GOT3 (cell line): ENCODE measurements at places on chromosomes 1 and 21.
A peak's percentile ranks its signal among the peaks of the same experiment; 100 is the strongest.

DNA sequence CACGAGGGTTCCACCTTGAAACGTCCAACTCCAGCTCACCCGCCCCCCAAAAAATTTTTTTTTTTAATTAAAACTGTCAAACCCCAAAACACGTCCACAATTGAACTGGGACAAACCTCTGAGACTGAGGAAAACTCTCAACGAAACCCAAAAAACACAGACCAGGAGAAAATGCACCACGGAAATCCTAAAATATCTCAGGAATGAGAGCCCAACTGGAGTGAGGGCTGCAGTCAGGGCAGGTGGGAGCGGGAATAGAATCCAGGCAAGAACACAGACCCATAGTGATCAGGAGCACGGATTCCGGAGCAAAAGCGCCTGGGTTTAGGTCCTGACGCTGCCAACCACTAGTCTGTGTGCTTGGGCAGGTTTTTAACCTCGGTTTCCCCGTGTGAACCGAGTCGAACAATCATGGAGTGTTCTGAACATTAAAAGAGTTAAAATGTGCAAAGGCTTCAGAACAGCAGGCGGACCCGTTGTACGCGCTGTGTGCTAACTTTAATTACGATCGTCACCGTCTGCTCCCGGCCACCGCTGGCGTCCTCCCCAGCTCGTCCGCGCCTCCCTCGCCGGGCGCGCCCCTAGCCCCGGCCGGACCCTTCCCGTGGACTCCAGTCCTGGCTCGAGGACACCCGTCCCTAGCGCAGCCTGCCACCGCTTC lies 624 bp downstream of the ARHGAP29 start:
- no peak for DNase-seq

DNA sequence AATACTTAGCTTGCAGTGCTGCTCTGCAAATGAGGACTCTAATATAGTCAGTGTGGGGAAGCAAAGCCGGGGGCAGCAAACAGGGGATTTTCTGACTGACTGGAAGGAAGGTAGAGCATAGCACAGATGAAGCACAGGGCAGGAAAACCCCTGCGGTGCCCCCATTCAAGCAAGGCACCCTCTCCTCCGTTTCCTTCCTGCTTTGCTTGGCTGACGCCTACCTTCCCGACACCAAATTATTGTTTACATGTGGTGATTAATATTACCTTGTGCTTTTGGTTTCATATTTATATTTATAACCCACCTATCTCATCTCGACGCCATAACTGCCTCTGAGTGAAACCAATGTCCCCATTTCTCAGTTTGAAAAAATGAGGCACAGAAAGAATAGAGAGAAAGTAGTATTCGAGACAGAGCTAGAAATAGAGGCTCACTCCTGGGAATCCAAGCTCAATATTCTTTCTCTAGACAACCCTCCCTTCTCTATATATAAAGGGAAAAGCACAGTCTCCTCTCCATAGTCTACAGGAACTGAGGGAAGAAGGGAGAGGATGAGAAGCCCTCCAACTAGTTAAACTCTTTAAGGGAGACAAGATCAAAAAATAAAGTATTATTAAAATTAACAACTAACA lies 41.3 kb downstream of the PIK3C2B start:
- no peak for DNase-seq

GRCh38 chr1:43285269-43285990 lies at the start of gene C1orf210:
Gene C1orf210 (minus strand): TSS chr1:43285581. CDS start chr1:43283270, 2,311 bp downstream.
- DNase-seq, result no peak

- no peak for DNase-seq
Observed at GRCh38 chr1:42931911-42932422, 26.7 kb downstream of the SLC2A1 start.

- DNase-seq, result no peak
Observed at GRCh38 chr1:176691251-176692228, 228.6 kb downstream of the PAPPA2 start.

DNA sequence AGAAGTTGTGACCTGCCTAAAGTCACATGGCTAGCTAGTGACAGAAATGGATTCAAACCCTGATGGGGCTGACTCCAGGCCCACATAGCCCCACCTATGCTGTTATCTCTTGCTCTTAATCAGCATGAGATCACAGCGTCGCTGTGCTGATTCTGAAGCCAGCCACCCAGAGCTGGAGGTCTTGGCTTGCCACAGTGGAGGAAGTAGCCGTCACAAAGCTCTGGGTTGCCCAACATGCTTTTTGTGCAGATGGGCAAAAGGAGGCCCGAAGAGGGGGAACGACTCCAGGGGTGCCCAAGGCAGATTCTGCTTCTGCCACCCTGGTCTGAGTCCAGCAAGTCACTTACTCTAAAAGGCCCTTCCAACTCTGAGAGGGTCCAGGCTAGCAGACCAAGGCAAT lies 14.7 kb upstream of the MFSD2A start:
- DNase-seq, result no peak

GRCh38 chr21:22955559-22955958 lies 1957.3 kb downstream of the NCAM2 start:
- no peak for DNase-seq

DNA sequence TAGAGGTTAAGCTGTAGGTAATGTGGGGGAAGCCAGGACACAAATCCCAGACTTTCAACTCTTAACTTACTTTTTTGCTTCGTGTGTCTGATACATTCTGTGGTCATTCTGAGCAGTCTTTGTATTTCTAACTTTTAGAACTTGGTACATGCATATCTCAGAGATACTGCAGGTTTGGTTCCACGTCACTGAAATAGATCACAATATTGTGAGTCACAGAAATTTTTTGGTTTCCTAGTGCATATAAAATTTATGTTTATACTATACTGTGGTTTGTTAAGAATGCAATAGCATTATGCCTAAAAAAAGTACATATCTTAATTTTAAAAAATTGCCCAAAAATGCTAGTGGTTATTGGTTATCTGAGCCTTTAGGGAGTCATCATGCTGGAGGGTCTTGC lies 3.2 kb downstream of the URB2 start:
- no peak for DNase-seq

- peak; percentile 78 for DNase-seq
Observed at GRCh38 chr1:172917972-172918371, 132.8 kb downstream of the TNFSF18 start.

GRCh38 chr21:15219894-15220293 lies 155.1 kb upstream of the NRIP1 start:
- no peak for DNase-seq

- no peak for DNase-seq
Observed at GRCh38 chr1:207251066-207251465, 70.4 kb upstream of the CD55 start.

GRCh38 chr1:54597455-54598030 lies 25.8 kb downstream of the FAM151A start:
- no peak for DNase-seq

DNA sequence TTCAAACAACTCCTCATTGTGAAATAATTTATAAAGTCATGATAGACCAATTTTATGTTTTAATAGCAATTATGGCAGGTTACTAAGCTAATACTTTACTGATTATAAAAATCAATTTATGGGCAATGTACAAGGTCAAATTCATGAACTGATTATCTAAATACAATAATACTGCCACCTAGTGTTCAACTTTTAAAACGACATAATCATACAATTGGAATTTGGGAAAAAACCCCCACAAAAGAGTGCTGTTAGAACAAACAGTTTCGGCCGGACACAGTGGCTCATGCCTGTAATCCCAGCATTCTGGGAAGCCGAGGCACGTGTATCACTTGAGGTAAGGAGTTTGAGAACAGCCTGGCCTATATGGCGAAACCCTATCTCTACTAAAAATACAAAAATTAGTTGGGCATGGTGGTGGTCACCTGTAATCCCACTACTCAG lies 14.0 kb downstream of the GTF2B start:
- no peak for DNase-seq

- DNase-seq, result no peak
Observed at GRCh38 chr1:208896768-208897167, 652.6 kb upstream of the PLXNA2 start.

GRCh38 chr21:30227633-30228404 lies 11.9 kb upstream of the CLDN8 start:
- peak; percentile 29 for DNase-seq

- no peak for DNase-seq
Observed at GRCh38 chr1:152190589-152190988, 31.6 kb upstream of the RPTN start.

DNA sequence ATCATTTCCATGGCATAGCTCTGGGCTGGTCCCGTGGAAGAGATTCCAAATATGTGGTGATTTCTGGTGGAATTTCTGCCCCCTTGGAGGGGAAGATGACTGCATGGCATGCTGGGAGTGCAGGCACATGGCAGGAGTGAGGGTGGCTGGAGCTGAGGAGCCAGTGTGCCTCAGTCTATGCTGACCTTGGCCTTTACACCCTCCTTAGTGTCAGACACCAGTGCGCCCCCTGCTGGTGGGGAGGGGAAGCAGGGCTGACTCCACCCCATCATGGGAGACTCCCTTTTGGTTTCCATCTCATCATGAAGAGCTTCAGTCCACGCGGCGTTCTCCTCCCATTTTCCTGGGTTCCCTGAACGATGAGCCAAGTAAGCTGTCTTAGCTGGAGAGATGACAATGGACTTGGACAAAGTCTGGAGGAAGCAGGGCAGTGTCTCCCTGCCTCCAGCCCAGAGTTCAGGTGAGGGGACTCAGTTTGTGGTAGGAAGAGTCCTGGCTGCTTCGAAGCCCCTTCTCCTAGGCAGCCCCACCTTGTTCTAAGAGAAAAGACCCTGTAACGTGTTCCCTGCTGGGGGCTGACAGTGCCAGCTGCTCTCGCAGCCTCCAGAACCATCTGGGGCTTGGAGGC lies 10.3 kb downstream of the ALX3 start:
- DNase-seq, result no peak
